ENCODE measurements at places on chromosomes 1 and 21.

- DNase-seq = no peak
Observed at GRCh38 chr1:21337928-21338572, 47.8 kb upstream of the ECE1 start.

DNA sequence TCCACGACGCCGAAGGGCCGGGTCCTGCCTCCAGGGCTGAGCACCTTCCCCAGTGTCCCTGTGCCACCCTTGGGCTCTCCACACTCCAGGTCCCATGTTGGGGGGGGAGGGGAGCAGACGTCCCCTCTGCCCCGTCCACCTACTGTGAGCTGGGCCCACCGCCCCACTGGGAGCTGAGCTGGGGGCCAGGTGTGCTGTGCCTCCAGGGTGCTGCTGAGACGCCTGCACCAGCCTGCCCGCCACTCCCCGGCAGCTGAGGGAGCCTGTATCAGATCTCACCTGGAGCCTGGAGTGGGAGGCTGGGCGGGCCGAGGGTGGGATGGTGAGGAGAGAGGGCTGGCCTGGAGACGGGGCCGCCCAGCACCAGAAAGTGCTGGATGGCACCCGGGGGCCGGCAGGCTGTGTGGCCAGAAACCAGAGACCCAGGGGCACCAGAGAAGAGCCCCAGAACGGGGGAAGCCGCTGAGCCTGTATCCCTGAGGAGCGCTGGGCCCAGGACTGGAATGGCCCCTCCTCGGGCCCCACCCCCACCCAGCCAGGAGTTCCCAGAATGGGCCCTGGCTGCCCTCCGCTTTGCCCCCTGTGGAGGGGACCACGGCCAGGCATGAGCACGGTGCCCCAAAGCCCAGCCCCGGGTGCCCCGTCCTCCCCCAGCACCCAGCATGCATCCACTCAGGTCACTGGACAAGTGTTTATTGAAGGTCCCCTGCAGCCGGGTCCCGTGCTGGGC lies 3.4 kb downstream of the TNFRSF18 start:
- no peak for DNase-seq

GRCh38 chr1:19651141-19651737 lies 7.1 kb downstream of the NBL1 start:
- DNase-seq = peak; percentile 74

GRCh38 chr1:156497743-156498431 lies 2.7 kb downstream of the MEF2D start:
- no peak for DNase-seq

GRCh38 chr1:106217765-106218164 lies 838.7 kb upstream of the PRMT6 start:
- no peak for DNase-seq

DNA sequence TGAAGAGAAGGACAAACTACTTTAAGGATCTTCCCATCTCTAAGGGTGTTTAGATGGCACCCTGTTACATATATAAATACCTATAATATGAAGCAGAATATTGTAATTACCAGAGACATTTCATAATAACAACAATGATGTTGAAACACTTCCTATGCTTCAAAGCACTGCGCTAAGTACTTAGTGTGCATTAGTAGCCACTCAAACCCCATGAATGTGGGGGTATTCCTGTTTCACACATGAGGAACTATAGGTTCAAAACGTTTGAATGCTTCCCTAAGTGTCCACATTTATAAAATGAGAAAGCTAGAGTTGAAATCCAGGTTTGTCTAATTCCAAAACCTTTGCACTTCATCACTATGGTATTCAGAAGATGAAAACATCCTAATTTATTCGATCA lies 18.5 kb upstream of the OR10J5 start:
- no peak for DNase-seq

- no peak for DNase-seq
Observed at GRCh38 chr1:221419513-221420095, 322.3 kb downstream of the DUSP10 start.

GRCh38 chr1:35854989-35855700 lies 27.9 kb upstream of the AGO1 start:
- DNase-seq = peak; percentile 50

- DNase-seq = no peak
Observed at GRCh38 chr1:175857756-175858155, 114.4 kb upstream of the TNR start.

GRCh38 chr1:66399888-66400529 lies 133.9 kb upstream of the SGIP1 start:
- DNase-seq = no peak

GRCh38 chr21:45455674-45456583 lies 51.0 kb downstream of the COL18A1 start:
- no peak for DNase-seq

DNA sequence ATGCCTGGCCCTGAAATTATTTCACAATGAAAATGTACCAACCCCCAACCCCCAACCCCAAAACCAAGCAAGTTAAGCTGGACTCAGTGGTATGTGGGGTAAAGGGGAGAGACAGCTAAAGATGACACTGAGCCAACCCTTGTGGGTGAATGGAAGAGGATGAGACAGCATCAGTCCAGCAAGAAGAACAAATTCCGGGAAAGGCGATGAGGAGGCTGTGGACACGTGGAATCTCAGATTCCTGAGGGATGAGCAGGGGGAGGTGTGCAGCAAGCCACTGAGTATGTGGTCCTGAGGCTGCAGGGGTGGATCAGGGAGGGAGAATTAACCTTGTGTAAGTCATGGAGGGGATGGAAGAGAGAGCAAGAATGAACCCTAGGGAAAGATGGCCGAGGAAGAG lies 14.4 kb upstream of the ZNF362 start:
- DNase-seq = no peak

GRCh38 chr1:27544834-27545233 lies 54.9 kb upstream of the WASF2 start:
- DNase-seq = no peak

DNA sequence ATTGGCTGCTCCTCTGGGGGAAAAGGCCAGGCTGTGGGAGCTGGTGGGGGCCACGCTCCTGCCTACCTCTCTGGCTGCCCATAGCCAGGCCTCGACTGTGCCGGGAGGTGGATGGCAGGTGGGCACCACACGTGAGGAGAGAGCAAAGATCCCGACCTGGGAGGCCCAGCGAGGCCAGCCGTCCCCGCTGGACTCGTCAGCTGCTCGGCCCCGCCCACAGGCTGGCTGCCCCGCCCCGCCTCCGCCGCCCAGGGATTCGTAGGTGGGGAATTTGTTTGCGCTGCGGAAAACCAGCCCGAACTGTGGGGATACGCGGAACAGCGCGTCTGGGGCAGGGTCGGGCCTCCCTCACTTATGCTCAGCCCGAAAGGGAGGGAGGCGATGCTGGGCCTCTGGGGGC lies 31.7 kb downstream of the TP73 start:
- no peak for DNase-seq

DNA sequence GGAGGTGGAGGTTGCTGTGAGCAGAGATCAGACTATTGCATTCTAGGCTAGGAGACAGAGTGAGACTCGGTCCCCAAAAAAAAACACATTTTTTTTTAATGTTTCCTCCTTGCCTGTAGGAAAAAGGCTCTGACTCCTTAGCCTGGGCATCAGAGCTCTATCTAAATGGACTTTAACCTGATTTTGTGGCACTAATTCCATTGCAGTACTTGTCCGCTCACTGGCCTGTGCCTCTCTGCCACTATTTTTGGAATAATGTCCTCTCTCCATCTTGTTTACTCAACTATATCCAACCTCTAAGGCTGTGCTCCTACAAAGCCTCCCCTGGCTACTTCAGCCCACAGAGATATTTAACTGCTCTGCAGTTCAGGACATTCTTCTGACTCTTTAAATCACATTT lies 26.5 kb downstream of the METTL18 start:
- no peak for DNase-seq

- no peak for DNase-seq
Observed at GRCh38 chr1:76503736-76504135, 363.5 kb upstream of the ST6GALNAC5 start.

- no peak for DNase-seq
Observed at GRCh38 chr1:156152628-156153027, 757 bp upstream of the SEMA4A start.

DNA sequence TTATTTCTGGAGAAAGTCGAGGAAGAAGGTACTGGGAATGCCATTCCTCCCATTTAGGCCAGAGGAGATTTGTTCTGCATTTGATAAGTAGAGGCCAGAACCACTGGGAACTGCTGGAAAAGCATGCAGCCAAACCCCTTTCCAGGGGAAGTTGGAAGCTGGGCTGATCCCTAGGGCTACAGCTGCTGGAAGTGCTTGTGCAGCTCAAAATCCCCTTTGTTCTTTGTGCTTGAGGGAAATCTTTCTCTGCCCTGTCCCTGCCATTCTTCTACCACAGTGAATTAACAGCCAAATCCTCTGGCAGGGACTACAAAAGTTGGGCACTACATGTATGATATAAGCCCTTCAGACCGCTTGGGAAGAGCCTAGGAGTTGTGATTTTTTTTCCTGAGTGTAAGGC lies 734.1 kb downstream of the LRRIQ3 start:
- no peak for DNase-seq

GRCh38 chr1:226046240-226046639 lies 16.3 kb upstream of the H3-3A start:
- DNase-seq = no peak

GRCh38 chr1:112689196-112689841 lies 14.9 kb downstream of the MOV10 start:
- DNase-seq = peak; percentile 10

GRCh38 chr21:22993822-22994574 lies 1995.8 kb downstream of the NCAM2 start:
- no peak for DNase-seq

DNA sequence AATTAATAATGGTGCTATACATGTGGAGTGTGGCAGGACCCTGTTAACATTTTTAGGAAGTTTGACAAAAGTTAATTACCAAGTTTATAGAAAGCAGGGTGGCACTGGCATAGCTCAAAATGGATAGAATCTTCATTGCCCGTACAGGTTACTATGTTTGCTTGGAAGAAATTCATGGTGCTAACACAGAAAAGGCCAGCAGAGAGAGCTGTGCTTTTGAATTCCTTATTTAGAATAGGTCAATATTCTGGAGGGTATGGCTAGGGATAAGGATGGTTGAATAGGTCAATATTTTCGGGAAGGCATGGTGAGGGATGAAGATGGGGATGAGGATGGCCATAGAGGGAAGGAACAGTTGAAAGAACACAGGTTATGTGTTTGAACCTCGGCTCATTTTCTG lies 345.1 kb downstream of the LMO4 start:
- DNase-seq = no peak

- no peak for DNase-seq
Observed at GRCh38 chr1:113652771-113653170, 106.5 kb downstream of the PHTF1 start.

- DNase-seq = no peak
Observed at GRCh38 chr1:38929476-38929875, 12.2 kb downstream of the RHBDL2 start.

- DNase-seq = no peak
Observed at GRCh38 chr1:81990241-81990640, 189.5 kb downstream of the ADGRL2 start.

DNA sequence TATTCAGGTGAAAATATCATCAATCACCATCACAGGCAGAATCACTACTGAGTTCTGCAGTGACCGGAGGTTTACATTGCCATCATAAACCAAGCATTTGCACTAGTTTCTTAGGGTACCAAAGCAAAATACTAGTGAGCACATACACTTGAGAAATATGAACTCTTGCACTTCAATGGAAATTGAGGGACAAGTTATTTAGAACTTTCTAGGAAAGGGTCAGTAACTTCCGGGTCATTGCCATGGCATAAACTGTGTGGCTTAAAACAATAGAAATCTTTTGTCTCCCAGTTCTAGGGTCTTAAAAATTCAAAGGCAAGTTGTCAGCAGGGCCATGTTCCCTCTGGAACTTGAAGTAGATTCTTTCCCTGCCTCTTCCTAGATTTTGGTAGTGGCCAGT lies 197.5 kb downstream of the ZC3H11B start:
- no peak for DNase-seq

DNA sequence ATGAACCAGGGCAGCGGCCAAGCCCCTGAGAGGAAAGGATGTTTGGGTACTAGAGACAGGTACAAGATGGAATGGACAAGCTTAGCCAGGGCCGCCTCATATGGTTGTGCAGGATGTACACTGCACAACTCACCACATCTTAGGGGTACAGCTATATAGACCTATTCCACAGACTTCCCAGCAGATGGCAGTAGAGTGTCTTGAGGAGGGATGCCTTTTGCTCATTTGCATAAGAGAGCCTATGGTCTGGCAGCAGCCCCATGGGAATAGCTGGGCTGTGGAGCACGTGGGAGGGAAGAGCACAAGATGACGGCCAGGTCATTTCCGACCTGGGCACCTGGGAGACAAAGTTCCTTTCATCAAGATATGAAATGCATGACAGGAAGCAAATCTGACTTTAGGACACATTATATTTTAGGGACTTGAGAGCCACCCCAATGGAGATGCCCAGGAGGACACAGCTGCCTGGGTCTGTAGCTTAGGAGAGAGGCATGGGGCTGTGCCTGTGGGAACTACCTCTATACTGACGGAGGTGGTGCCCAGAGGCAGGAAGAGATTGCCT lies 215.5 kb downstream of the KCNJ6 start:
- peak; percentile 41 for DNase-seq

DNA sequence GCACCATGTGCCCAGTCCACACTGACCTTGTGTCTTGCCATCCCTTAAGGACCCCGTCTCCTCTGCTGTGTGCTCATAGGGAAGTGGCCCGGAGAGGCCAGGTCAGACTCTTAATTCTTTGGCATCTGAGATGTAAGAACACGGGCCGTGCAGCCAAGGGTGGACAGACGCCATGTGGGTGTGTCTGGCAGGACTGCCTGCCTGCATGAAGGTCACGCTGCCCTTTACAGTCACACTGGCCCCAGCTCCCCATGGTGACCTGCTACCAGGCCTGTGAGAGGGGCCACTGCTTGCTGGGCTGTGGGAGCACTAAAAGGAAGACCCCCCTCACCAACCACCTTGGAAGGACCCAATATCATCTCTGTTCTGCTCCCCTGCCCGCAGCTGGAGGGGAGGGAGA lies 17.7 kb downstream of the DHRS3 start:
- no peak for DNase-seq

GRCh38 chr1:33420870-33421775 lies 9.8 kb downstream of the PHC2 start:
- DNase-seq = no peak

DNA sequence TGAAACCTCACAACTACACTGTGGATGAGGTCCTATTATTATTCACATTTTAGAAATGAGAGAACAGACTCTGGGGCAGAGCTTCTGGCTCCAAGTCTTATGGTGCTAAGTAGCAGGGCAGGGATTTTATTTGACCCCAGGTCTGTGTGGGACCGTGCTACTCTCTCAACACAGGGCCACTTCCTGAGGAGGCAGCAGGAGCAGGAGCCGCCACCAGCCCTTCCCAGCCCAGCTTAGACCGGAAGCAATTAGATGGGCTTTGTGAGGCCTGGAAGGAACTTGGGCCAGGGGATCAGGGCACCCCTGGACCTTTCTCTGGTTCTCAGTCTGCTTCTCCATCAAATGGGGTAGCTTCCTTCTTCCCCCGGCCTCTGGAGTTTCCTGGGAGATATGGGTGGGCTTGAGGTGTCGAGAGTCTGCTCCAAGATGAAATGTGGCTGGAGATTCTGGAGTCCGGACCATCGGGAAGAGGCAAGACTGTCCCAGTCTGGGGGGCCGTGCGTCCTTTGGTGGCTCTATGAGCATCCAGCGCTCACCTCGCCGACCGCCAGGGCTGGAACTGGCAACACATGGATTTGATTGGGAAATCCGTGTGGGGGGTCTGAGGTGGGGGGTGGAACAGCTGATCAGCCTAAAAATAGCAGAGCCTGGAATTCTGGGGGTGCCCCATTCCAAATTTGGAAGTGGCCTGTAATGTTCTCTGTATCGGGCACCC lies 136.8 kb downstream of the FOXD2 start:
- no peak for DNase-seq

Data from D721Med (cell line).